Kidney epithelial cell (primary cell): ENCODE measurements at places on chromosomes 5 and 9.
A peak's percentile ranks its signal among the peaks of the same experiment; 100 is the strongest.

DNA sequence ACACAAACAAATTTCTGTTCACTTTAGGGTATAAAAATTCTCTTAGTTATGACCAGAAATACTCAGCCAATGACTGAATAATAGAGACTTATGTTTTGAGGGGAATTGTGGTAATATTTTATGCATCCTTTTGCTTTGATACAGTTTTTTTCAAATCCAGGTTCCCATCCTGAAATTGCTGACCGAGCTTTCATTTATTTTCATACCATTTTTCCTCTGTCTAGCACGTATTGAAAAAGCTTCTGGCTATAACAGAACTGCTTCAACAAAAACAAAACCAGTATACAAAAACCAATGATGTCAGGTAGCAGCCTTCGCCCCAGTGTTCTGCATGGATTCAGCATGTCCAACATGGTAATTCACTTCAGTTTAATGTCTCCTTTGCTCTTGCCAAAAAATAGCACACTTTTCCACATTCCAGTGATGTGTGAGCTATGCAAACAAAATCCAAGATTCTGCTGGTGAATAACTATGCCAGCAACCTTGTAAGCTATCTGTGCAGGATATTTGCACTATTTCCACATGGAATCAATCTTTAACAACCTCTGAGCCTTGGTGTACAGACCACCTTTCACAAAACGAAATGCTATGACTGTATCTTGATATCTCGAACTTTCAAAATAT, 22.0 kb downstream of the CCNH start:
- no peak for DNase-seq

- DNase-seq = no peak
These were observed 655.2 kb upstream of the FAM174A start for GRCh38 chr5:99879791-99880511.

DNA sequence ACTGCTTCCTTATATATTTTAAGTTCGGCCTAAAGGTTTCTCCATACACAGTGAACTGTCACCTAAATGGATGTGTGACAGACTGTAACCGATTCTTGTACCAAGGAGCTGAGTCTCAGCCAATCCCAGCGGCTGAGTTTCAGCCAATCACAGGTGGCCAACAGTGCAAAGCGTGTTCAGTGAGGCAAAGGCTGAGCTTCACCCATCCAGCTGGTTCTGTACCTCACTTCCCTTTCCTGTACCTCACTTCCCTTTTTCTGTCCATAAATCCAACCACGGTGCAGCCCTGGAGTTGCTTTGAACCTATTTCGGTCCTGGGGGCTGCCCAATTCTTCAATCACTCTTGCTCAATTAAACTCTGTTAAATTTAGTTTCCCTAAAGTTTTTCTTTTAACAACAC, 15.7 kb upstream of the TBC1D9B start:
- DNase-seq = no peak

DNA sequence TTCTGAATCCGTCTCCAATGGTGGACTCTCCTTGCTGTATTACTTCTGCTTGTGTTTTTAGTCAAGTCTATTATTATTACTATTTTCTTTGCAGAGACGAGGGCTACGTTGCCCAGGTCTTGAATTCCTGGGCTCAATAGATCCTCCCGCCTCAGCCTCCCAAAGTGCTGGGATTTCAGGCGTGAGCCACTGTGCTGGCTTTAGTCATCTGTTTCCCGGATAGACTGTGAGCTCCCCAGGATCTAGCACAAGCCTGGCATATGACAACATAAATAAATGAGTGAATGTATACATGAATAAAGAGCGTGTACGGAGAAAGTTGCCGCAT, 439 bp upstream of the DDX46 start:
- no peak for DNase-seq

- no peak for DNase-seq
These were observed 564 bp upstream of the TOR2A start for GRCh38 chr9:127735530-127736185.

- DNase-seq = no peak
These were observed 6.8 kb downstream of the GARIN3 start for GRCh38 chr5:157159209-157159751.

DNA sequence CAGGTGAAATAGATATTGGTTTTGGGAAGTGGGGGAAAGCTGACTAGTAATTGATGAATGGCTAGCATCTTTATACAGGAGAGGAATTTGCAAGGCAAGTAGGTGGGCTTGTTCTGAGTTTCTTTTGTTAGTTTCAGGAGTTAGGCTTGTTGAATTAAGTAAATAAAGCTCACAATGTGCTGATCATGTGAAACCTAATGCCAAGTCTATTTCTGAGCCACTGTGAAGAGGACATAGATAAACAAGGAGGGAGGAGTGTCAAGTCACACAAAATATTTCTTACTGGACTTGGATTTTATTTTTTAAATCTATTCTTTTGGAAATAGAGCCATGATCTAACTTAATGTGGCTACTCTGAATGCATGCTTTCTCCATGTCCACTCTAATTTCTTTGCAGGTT, 19.9 kb downstream of the GDA start:
- DNase-seq = no peak

DNA sequence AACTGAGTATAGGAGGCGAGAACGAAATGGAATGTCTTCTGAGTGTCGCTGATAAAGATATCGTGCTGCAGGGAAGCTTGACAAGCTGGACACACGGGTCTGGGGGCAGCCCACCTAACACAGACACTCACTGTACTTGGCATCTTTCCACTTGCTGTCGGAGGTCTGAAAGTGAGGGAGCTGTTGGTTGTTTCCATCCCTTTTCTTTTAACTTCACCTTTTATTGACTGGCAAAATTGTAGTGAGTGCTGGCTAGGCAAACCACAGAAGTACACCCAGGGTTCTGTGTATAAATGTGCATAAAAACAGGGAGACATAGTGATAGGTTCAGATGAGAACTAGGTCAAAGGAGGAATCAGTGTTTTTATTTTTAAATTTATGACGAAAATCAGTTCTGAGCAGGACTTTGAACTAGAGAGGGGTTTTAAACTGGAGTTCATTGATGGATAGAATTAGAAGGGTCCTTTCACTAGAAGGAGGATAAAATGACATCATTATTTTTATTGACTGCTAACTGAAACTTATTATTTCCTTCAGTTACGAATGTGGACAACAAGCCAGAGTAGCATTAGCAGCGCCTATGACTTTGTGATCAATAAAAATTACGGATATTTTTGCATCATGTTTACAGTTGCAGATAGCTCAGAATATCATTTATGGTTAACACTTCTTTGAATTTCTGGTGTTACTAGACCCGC, 817 bp downstream of the GAPVD1 start:
- no peak for DNase-seq

DNA sequence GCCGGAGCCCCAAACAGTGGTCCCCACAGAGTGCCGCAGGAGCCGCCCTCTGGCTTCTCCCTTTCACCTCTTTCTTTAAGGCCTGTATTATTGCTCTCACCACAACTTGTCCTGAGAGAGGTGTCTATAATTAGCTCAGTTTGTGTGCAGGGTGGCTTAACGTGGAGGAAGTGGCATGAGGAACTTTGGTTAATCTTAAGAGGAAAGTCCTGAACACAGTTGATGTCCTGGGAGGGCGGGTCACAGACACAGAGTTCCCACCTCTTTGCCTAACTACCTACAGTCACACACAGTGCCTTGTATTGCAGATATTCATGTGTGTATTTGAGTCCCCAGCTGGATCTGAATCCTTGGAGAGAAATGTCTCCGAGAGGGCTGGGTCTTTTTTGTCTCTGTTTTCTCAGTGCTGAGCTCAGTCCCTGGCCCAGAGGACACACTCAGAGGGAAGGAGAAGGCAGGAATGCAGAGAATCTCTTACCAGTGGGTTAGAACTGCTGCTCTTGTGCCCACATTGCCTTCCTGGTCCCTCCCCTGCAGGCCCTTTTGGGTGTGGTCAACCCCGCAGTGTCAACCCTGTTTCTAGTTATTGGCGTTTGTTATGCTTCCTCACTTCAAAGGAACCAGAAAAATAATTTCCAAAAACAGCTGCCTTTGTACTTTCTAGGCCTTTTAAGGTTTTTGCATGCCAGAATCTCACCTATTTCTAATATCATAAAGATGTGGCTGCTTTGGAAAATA, 392.5 kb downstream of the KDM4C start:
- DNase-seq = no peak

- no peak for DNase-seq
These were observed 12.6 kb downstream of the ZBTB5 start for GRCh38 chr9:37452611-37453010.

- DNase-seq = peak; percentile 57
These were observed 33.3 kb downstream of the NKX2-5 start for GRCh38 chr5:173201636-173202265.

DNA sequence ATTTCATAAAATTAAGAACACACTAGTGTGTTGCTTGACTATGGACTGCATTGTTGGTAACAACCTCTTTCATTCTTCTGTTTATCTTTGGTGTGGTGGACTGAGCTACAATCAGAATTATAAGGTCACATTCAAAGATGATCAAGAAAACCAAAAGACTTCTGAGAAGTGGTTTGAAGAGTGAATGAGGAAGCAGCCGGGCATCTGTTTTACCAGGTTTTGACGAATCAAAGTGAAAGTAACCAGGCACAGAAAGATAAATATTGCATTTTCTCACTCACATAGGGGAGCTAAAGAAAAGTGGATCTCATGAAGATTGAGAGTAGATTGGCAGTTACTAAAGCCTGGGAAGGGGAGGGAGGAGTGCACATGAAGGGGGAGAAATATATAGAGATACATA, 589.1 kb downstream of the ZNF608 start:
- DNase-seq = no peak

- peak; percentile 44 for DNase-seq
These were observed 196.2 kb downstream of the DTWD2 start for GRCh38 chr5:118791926-118792734.

- DNase-seq = no peak
These were observed 49.6 kb upstream of the OSMR start for GRCh38 chr5:38795986-38796741.

DNA sequence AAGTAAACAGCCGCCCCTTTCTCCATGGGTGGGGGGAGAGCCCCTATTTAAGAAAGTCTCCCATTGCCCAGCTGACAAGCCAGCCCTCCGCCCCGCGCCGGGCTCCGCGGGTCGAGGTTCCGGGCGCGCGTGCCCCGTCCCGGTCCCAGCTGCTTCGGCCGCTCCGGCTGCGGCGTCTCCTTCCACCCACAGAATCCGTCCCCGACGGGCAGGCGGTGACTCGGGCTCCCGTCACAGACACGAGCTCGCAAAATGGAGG, 223 bp downstream of the NR3C1 start:
- no peak for DNase-seq

DNA sequence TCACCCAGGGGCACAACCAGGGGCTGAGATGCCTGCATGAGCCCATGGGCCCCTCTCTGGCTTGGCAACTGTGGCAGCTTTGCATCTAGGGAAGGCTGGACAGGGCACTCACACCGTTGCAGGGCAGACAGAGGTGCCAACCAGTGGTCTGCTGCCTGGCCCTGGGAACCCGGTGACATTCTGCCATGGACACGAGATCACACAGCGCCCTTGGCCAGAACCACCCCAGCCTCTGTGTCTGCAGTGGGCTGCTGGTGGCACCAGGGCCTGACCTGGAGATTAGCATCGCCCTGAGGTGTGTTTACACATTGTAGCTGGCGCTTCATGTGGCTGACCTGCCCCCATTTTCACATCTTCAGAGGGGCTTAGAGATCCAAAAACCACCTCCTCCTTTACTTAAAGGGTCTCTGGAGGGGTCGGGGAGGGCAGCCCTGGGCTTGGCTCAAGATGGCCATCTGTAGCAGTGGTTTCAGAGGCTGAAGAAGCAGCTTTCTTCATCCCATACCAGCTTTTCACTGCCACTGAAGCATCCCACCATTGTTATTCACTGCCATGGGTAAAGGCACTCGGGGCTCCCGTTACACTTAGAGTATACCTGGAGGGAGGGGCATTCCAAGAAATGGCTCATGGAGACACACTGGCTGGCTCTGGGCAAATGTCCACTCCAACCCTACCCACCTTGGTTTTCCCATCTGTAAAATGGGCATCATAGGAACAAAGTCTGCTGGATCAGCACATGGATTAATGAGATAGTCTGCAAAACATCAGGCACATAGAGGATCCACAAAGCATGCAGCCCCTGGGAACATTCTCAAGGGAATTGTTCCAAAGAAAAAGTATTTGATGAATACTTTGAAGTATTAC, 11.4 kb downstream of the DCANP1 start:
- no peak for DNase-seq

GRCh38 chr5:114924769-114925168, 244.9 kb downstream of the TRIM36 start:
- DNase-seq = no peak

DNA sequence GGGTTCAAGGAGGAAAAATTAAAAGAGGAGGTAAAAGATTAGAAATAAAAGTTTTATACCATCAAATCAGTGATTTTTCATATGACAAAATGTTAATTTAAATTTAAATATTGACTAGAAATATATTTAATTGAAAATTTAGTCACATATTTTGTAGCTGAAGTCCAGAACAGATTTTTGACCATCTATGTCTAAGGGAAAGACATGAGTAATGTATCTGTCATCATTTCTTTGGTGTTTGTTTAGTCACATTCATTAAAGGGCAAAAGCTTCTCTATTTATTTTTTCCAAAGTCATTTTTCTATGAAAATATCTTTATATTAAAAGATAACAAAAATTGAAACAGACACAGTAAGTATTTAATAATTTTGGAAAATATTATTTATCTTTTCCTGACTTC, 252.0 kb upstream of the ISL1 start:
- DNase-seq = no peak

- DNase-seq = peak; percentile 71
These were observed 22.0 kb upstream of the TGFBI start for GRCh38 chr5:136006761-136007251.

DNA sequence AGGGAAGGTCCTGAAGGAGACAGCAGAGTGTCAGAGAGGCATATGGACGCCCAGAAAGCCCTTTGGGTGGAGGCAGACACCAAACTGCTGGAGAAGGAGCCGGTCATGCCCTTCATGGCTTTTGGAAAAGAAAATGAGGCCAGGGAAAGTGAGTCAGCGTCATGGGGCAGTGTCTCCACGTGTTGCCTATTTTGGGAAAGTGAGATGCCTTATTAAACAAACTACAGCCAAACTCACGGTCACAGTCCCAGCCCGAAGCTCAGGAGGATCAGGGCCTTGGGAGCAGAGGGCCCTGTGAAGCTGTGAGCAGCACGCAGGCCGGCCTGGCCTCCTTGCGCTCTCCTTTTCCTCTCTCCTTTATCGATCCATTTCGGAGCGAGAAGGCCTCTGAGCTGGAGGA, 25.0 kb downstream of the RGS3 start:
- no peak for DNase-seq

GRCh38 chr5:40932766-40933165, 23.5 kb downstream of the C7 start:
- no peak for DNase-seq

DNA sequence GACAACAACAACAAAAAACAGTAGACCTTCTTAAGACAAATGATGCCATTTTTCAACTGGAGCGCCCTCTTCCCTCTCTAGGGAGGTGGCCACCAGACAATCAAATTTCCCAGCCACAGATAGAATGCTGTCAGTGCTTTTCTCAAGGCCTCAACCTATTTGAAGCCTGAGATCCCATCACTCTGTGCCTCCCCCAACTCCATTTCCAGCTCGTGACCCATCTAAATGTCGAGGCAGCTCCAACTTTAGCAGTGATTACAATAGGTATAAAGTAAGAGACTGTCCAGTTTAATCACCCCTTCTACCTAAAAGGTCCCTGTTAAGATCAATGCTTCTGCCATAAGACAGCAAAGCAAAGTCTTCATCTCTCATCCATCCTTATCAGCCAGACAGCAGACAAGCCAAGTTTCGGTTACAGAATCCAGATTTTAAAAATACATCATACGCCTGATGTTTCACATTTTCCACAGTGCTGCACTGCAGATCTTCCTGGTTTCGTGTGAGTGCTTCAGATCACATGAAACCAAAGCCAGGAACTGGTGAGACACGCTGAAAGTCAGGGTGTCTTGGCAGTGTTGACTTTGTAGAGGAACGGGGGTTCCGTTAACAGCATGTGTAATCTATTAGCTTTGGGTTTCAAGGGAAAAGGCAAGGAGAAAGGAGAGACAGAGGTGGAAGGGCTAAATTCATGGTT, 447.8 kb downstream of the ENC1 start:
- DNase-seq = no peak
